ENCODE measurements at places on chromosomes 4 and X.

GRCh38 chr4:11264841-11265240 is 163.9 kb downstream of the HS3ST1 start:
- DNase-seq = no peak

GRCh38 chr4:108384544-108384943 is 215.8 kb upstream of the LEF1 start:
- DNase-seq = no peak

GRCh38 chrX:41491267-41492004 is 44.3 kb downstream of the NYX start:
- no peak for DNase-seq

GRCh38 chr4:109910256-109910655 is 2.4 kb upstream of the EGF start:
- no peak for DNase-seq

GRCh38 chrX:51894697-51895336 is 1.4 kb downstream of the MAGED1 start:
- no peak for DNase-seq

DNA sequence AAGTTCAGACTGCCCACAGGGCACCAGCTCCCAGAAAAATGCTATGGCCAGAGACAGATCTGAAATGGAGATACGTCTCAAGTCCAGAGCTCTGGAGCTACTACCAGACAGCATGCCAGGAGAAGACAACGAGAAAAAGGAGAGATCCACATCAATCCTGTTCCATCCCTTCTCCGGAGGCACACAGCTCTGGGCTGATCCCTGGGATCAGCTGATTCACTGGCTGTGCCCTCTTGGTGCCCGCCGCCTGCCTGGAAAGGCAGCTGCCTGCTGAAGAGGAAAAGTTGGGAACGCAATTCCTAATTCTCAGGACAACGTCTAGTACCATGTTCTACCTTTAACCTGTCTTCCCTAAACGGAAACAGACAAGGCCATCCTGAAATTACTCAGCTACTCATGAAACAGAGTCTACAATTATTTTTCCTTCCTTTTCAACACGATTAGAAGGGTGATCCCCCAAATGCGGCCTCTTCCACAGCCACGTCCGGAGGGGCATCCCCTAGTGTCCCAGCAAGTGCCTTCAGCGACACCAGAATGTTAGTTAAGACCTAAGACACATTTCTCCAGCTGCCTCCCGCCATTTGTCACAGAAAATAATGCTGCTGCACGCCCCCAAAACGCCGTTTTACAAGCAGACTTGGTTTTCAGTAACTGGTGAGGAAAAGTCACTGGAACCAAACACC is 2.4 kb downstream of the ZFYVE28 start:
- DNase-seq = no peak

- DNase-seq = peak; percentile 41
These were observed 35.3 kb downstream of the DCTD start for GRCh38 chr4:182881914-182882313.

- no peak for DNase-seq
These were observed 204.6 kb downstream of the RTL9 start for GRCh38 chrX:110563282-110563681.

- no peak for DNase-seq
These were observed 1.6 kb upstream of the ATP6AP2 start for GRCh38 chrX:40579141-40579540.

DNA sequence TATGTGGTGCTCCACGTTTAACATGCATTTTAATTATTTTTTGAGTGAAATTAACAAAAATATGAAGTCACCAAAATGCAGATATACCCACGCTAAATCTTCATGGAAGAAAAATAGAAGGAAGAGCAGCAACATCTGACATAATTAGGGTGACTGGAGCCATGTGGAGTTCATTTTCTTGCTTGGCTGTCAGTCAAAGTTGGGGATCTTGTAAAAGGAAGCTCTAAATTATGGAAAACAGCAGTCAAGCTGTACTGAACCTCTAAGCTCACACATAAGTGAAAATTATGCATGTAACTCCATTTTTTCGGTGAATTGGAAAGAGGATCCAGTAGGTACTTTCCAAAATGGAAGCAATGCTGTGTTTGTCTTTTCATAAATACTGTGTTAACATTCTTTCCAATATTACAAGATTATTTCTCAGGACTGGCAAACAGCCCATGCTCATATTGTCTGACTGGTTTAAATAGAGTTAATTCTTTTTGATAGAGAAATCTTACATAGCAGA is 9.7 kb upstream of the PDGFC start:
- no peak for DNase-seq

GRCh38 chr4:125486351-125486750 is 171.6 kb downstream of the FAT4 start:
- no peak for DNase-seq

GRCh38 chrX:118726887-118727685 is at the start of gene IL13RA1:
IL13RA1 (plus strand) TSS chrX:118727606; CDS start chrX:118727639, 33 bp downstream.
- peak; percentile 65 for DNase-seq

- no peak for DNase-seq
These were observed 5.6 kb downstream of the MSANTD1 start for GRCh38 chr4:3254302-3255131.

GRCh38 chrX:42176789-42177188 is 253.4 kb upstream of the CASK start:
- DNase-seq = no peak

DNA sequence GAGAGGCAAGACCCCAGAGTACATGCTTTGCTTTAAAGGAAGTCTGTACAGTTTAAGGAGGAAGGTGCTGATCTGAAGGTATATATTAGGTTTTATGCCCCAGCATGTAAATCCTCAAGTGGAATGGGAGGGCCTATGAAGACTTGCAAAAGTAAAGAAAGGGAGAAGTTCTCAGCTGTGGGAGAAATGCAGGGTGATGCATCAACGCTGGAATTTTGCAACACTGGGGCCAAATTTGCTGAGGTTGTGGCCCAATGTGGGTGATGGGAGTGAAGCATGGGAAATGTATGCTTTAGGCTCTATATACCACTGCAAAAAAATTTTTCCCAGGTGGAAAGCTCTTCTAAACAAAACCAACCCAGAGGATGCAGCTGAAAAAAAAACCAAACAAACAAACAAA is 33.8 kb upstream of the GPR174 start:
- DNase-seq = no peak

DNA sequence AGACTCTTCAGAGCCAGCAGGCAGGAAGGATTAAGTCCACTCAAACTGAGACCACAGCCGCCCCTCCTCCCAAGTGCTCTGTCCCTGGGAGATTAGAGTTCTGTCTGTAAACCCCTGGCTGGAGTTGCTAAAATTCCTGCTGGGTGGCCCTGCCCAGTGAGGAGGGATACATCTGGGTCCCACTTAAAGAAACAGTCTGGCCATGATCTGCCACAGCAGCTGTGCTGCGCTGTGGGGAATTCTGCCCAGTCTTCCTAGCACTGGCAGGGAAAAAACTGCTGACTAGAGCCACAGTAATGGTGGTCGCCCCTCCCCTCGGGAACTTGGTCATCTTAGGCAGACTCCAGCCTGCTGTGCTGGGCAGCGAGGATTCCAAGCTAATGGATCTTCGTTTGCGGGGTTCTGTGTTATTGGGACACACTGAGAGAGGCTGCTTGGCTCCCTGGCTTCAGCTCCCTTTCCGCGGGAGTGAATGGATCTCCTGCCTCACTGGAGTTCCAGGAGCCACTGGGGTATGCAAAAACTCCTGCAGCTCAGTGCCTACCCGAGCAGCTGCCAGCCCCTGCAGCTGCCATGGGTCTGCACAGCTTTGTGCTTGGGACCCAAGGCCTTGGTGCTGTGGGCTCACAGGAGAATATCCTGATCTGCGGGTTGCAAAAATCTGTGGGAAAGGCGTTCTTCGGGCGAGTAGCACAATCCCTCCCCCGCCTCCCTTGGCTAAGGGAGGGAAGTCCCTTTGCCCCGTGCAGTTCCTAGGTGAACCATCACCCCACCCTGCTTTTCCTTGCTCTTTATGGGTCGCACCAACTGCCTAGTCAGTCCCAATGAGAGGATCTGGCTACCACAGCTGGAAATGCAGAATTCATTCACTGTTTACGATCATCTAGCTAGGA is 15.7 kb downstream of the ZXDB start:
- DNase-seq = no peak

DNA sequence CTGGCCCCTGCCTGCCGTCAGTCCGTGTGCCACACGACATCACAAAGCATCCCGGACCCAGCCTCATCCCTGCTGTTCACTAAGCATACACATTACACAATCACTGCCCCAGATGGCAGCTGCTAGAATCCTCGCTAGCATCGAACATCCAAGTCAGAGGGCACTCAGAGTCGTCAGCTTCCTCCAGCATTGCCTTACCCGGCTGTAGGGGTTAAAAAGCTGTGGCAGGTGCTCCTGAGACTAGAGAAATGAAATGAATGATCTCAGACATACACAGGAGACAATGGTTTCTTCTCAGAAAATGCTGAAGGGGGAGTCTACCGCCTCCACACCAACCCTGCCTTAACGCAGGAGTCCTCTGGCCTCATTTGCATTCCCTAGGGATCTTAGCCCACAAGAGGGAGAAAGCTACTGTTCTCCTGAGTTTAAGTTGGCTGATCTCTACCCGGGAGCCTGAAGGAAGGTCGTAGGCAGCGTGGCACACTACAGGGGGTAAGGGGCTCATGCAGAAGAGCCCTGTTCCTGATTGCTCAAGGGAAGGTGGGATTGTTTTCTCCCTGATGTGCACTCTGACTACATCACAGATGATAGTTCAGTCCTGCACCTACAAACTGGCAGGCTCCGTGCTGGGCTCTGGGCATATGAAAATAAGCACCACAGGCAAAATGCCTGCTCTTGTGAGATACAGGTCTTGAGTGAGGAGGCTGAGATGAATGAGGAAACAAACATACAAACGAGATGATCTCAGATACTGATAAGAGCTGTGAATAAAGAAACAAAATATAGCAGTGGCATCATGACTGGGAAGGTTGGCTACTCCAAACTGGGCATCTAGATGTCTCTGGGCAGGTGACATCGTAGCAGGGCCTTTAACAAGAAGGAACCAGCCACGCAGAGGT is 2.6 kb upstream of the KIAA0232 start:
- no peak for DNase-seq

DNA sequence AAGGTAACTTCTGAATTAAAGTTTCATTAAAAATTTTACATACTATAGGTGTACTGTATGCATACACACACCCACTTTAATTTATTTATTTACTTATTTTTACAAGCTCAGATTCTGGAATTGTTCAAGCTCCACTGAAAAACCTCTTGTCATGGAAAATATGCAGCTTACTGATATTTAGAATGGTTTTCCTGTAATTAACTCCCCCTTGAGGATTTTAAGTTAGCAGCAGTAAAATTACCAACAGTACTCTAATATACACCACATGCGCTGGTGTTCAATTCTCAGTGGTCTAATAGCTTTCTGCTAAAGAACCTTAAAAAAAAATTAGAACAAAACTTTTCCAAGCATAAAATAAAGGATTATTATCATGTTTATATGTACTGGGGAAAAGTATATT is 12.0 kb downstream of the MAB21L2 start:
- DNase-seq = no peak

GRCh38 chr4:139142087-139142486 is 34.9 kb downstream of the ELF2 start:
- no peak for DNase-seq

DNA sequence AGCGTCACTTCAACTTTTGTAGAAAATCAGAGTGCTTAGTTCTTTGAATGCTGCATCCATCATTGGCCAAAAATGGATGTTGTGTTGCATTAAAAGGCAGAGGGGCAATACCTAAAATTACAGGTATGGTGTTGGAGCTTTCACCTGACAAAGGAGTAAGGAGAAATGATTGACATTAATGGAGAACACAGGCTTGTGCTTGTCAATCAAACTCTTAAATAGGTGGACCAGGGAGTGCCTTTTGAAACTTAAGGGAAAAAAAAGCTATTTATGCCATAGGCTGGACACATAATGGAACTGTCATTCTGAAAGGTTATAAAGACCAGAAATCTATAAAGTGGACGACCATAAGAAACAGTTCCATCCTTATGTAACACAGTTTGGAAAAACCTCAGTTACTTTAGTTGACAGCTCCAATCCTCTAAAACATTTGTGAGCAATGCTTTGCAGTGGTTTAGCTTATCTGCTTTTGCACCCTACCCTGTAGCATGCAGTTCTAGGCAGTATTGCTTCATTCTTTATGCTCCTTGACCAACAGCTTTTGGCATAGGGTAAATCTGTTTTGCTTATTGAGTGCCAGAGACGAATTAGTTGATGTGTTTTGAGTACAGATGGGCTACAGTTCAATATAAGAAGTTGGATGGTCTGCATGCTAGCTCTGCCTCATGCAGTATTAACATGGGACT is 2.4 kb downstream of the HADH start:
- DNase-seq = no peak

- DNase-seq = no peak
These were observed 5.2 kb downstream of the TFE3 start for GRCh38 chrX:49037883-49038475.

DNA sequence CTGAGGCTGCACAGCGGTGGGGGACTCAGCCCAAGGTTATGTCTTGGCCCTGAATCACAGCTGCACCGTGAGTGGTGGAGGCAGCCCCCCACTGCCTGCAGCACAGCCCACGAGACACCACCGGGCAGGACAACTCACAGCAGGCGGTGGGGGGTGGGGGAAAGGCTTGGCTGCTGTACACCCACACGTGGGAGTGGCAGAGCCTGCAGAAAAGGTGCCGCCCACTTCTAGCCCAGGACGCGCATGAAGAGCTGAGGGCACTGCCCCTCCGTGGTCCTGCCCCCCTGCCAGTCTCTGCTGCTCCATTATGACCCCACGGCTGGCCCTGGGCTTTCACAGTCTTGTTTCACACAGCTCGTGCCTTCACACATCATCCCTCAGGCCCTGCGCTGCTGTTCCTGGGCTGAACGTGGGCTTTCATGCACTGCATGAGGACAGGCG is 40.8 kb downstream of the FGFRL1 start:
- DNase-seq = no peak

- DNase-seq = no peak
These were observed 7.1 kb downstream of the SLC25A31 start for GRCh38 chr4:127737295-127737694.

DNA sequence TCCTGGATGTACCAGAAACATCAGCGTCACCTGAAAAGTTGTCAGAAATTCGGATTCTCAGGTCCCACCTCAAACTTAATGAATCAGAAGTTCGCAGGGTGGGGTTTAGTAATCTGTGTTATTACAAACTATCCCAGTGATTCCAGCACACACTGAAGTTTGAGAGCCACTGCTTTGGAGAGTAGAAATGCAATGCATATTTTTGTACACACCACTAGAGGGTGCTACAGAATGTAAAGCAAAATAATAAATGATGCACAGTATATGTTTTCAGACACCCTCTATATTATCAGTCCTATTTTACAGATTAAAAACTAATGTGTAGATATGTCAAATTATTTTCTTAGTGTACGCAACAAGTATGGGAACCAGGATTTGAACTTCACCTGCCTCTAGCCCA is 2.4 kb upstream of the MORF4L2 start:
- DNase-seq = peak; percentile 26

GRCh38 chr4:157423526-157424020 is 203.0 kb downstream of the GRIA2 start:
- no peak for DNase-seq

- DNase-seq = no peak
These were observed 4.2 kb upstream of the PDHA2 start for GRCh38 chr4:95835672-95836071.

Data from NCI-H2081 treated with DMSO at 0.1 percent for 48 hours (cell line).